Neural crest cell (in vitro differentiated cells): ENCODE measurements at places on chromosomes 7 and 10. TPM values are rescaled to one million over a fixed set of nuclear protein-coding genes. Genes with fewer than 3 reads are reported as not detected.
A peak's percentile ranks its signal among the peaks of the same experiment; 100 is the strongest.

The FANK1 gene
- 2.4 and 5.0 TPM in 2 replicates for total RNA-seq

The EVX1 gene
- 0.79 and 0.80 TPM in 2 replicates for total RNA-seq

The BET1 gene
- total RNA-seq = 17.5 and 18.8 TPM in 2 replicates

The C1GALT1 gene
- 15.0 and 15.6 TPM in 2 replicates for total RNA-seq

The SLC26A5 gene
- total RNA-seq = not detected in 2 replicates

The EGR2 gene
- total RNA-seq = 14.2 and 14.4 TPM in 2 replicates

The VIPR2 gene
- total RNA-seq = 0.09 and 0.16 TPM in 2 replicates

The AZGP1 gene
- total RNA-seq = 0.52 TPM in 1 of 2 replicates, not detected in the other

The GNAT3 gene
- total RNA-seq = not detected in 2 replicates

The GIMAP1 gene
- total RNA-seq = not detected in 2 replicates

GRCh38 chr10:110916554-110917346, 2.2 kb downstream of the BBIP1 start:
- no peak overlapping the region for H3K27ac ChIP-seq
- H3K4me1 ChIP-seq = peaks cover 29% of the 10 kb centered on the region
- no peaks in the 10 kb centered on the region for H3K27me3 ChIP-seq
- DNase-seq = no peak
- peak overlapping the region; percentile 100 for H3K4me3 ChIP-seq

DNA sequence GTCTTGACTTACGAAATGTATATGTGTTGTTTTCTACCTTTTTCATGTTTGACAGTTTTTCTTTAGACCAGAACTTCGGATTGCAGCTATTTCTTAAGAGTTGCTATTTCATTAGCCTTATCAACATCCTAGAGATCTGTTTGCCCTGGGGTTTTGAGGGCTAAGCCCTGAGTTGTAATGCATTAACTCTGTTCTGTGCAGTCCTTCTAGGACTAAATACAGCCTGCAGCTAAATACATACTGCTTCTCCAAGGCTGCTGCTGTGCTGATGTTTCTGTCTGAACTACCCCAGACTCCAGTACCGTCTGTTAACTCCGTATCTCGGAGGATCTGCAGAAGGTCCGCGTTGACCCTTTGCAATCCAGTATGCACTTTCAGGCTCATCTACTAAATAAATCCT, 26.5 kb downstream of the KIAA1217 start:
- H3K36me3 ChIP-seq = no peaks in the 10 kb centered on the region
- no peak for DNase-seq

DNA sequence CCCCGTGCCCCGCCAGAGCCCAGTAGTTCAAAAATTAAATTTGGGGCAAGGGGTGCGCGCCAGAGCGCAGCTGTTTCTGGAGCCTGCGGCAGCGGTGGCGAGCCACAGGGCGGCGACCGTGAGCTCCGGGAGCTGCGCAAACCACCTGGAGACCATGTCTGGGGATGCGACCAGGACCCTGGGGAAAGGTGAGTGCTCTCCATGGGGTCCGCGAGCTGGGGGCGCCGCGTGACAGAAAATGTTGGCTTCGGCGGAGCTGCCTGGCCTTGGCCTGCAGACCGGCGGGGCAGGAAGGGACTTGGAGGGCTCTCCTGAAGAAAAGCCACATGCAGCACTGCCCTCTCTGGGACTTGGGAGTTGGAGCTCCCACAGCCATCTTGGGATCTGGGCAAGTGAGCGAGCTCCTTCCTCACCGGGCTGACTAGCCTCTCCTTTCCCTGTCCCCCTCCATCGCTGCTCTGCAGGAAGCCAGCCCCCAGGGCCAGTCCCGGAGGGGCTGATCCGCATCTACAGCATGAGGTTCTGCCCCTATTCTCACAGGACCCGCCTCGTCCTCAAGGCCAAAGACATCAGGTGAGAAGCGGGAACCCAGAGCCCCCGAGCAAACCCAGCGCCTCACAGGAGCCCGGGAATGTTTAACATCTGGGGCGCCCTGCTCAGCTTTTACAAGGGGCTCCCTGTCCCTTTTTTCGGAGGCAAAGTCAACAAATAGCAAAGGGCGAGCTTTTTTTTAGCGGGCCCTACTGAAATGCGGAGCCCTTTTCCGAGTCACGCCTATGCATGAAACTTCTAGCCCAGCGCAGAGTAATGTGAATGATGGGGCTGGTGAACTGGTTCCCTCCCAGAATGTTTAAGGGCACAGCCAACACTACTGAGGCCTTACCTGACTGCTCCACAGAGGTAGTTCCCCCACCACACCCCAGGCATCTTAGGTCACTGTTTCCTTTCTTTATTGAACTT, 6.1 kb downstream of the GSTO2 start:
- H3K4me3 ChIP-seq = no peak overlapping the region
- H3K36me3 ChIP-seq = no peaks in the 10 kb centered on the region
- H3K27me3 ChIP-seq = peaks cover 49% of the 10 kb centered on the region

- no peak overlapping the region for H3K27ac ChIP-seq
- H3K4me1 ChIP-seq = no peaks in the 10 kb centered on the region
- H3K36me3 ChIP-seq = no peaks in the 10 kb centered on the region
- H3K4me3 ChIP-seq = no peak overlapping the region
Observed at GRCh38 chr7:28815369-28815927, 142.7 kb downstream of the TRIL start.

DNA sequence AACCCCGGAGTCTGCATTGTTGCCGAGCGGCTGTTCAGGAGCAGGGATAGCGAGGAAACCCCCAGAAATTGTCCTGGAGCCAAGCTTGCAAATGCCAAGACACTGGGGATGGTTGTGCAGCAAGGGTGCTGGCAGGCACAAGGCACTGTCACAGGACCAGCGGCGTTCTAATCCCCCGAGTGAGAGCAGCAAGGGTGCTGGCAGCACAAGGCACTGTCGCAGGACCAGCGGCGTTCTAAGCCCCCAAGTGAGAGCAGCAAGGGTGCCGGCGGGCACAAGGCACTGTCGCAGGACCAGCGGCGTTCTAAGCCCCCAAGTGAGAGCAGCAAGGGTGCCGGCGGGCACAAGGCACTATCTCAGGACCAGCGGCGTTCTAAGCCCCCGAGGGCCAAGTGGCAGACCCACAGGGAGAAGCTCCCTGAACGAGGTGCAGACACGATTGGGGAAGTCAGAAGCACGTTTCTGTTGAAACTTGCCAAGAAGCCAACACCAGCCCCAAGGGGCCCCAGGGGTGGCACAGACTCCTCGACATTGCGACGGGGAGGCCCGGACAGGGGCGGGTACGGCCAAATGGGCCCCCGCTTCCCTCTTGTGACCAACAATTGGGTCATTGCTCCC, 40.4 kb upstream of the INPP5A start:
- no peaks in the 10 kb centered on the region for H3K27me3 ChIP-seq
- DNase-seq = no peak
- H3K36me3 ChIP-seq = no peaks in the 10 kb centered on the region
- H3K4me1 ChIP-seq = peaks cover 26% of the 10 kb centered on the region

DNA sequence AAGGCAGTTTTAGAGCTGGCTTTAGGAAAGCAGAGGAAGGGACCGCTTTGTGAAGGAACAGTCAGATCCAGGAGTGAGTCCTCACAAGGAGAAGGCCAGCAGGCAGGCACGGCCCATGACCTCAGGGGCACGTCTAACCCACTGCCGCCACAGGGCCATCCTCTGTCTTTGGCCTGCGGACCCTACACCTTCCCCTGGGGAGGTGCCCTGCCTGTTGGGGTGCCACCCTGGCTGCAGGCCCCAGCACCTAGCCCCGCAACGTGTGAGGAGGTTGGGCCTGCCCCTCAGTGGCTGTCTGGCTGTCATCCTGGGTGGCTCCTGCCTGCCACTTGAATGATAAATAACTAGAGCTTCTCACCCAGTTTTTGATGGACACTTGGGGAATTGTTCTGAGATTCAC, 31.0 kb upstream of the TRIM8 start:
- H3K4me1 ChIP-seq = peaks cover 23% of the 10 kb centered on the region
- no peaks in the 10 kb centered on the region for H3K27me3 ChIP-seq
- no peak for DNase-seq
- H3K27ac ChIP-seq = peak overlapping the region; percentile 97

- H3K36me3 ChIP-seq = no peaks in the 10 kb centered on the region
- H3K4me1 ChIP-seq = peaks cover 20% of the 10 kb centered on the region
- no peak for DNase-seq
- H3K4me3 ChIP-seq = peak overlapping the region; percentile 45
- peak overlapping the region; percentile 94 for H3K27ac ChIP-seq
- H3K27me3 ChIP-seq = no peaks in the 10 kb centered on the region
Observed at GRCh38 chr7:136509466-136509865, 359.0 kb upstream of the CHRM2 start.

GRCh38 chr7:116037401-116037800, 6.8 kb upstream of the TFEC start:
- H3K27ac ChIP-seq = no peak overlapping the region
- H3K4me3 ChIP-seq = no peak overlapping the region
- H3K27me3 ChIP-seq = no peaks in the 10 kb centered on the region
- DNase-seq = no peak
- no peaks in the 10 kb centered on the region for H3K36me3 ChIP-seq

DNA sequence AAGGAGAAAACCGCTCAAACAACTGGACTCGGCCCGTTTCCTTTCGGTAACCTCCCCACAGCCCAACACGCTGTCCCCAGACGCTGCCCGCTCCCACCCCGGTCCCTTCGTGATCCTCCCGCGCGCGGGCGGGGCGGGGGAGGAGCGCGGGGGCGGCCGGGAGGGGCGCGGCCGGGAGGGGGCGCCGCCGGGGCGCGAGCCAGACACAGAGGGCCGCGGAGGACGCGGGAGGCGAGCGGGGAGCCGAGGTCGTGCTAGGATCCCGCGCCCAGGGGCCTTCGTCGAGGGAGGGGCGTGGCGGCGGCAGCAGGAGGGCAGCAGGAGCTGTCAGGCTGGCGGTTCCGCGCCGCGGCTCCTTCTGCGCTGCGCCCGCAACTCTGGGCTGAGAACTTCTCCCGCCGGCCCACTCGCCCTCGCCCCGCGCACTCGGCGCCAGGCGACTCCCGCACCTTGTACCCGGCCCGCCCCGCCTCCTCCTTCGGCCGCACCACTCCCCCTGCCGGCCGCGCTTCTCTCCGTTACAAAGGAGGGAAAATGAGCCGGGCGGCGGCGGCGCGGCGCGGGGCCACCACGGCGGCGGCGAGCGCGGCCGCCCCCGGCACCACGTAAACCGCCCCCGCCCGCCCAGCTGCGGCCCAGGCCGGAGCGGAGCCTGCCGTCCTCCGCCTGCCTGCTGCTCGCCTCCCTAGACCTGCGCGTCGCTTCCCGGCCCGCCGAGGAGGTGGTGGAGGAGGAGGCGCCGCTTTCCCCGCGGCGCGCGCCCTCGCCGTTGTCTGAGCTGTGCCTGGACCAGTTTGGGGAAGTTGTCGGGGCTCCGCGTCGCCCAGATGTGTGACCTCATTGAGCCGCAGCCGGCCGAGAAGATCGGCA, at the start of gene CDK14:
Gene CDK14 (plus strand): TSS at position 521 of the 870 bp plus-strand sequence. CDS start 307 bp downstream, at position 828.
- peak within 1 kb of the TSS; percentile 94 for H3K27ac ChIP-seq
- H3K4me3 ChIP-seq = peak within 1 kb of the TSS; percentile 98
- H3K36me3 ChIP-seq = no peaks in the 10 kb centered on the region
- H3K27me3 ChIP-seq = no peaks in the 10 kb centered on the region
- DNase-seq = peak; percentile 77

- DNase-seq = no peak
- H3K27me3 ChIP-seq = no peaks in the 10 kb centered on the region
Observed at GRCh38 chr10:76982671-76983070, 654.9 kb downstream of the KCNMA1 start.

- H3K27me3 ChIP-seq = no peaks in the 10 kb centered on the region
- H3K36me3 ChIP-seq = peaks cover 7% of the 10 kb centered on the region
- H3K27ac ChIP-seq = peak overlapping the region; percentile 96
- peaks cover 62% of the 10 kb centered on the region for H3K4me1 ChIP-seq
- H3K4me3 ChIP-seq = peak overlapping the region; percentile 82
- DNase-seq = peak; percentile 16
Observed at GRCh38 chr10:22615819-22616499, 98.4 kb downstream of the PIP4K2A start.

DNA sequence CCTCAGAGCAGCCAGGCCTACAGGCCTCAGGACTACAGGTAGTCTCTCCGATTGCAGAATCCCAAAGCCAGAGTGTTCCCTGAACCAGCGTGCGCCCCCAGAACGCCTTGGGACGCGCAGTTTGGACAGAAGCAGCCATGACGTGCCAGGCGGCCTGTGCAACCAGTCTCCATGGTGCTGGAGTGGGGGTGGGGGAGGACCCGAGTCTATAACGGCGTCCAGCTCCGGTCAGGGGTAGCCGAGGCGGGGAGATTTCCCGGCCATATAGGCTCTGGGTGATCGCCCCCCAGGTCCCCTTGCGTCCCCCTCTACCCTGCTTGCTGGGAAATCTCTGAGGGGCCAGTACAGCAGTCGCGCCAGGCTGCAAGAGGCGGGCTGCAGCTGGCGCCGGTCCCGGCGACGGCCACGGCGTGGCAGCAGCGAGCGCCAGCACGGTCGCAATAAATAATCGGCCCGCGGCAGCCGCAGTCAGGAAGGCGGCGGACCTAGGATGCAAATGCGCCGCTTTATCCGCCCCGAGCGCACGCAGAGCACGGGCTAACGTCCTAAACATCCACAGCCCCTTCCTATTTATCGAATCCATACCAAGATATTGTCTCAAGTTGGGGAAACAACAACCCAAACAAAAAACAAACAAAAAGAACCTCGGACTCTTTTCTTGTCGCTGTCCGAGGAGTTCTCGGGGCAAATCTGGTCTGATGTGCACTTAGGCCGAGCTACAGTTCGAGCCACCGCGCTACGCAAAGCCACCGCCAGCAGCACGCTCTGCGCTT, 1.6 kb downstream of the HOXA3 start:
- H3K4me1 ChIP-seq = peaks cover 26% of the 10 kb centered on the region

DNA sequence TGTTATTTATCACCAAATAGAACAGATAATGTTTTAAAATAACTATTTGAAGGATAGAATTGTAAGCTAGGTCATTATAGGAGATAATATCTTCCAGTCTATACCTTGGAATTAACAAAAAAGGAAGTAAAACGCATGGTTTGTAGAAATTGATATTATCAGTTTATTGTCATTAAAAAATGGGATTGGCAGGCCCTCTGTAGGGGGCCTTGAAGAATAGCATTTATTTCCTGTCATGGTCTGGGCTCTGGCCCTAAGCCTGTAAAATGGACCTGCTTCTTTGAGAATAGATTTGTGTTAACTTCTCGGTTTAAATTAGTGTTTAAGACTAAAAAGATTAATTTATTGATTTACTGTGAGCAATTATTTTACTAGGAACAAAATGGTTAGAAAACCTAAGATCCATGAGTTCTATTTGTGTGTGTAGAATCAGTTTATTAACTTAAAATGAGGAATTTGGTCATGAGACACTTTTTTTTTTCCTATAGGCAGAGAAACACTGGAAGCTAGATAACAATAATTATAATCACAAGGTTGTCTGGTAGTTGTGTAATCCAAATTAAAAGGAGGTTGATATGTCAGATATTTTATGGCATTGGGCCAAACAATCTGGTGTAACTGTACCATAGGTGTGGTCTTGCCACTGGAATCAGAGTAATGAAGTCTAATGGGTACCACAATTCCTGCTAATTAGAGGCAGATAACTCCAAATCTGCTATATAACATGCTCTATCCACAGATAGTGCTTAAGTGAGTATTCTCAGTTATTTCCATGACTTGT, 197.4 kb upstream of the FOXP2 start:
- H3K36me3 ChIP-seq = no peaks in the 10 kb centered on the region
- H3K4me1 ChIP-seq = no peaks in the 10 kb centered on the region
- no peak overlapping the region for H3K27ac ChIP-seq

- peaks cover 11% of the 10 kb centered on the region for H3K4me1 ChIP-seq
- H3K27me3 ChIP-seq = peaks cover 3% of the 10 kb centered on the region
- H3K36me3 ChIP-seq = no peaks in the 10 kb centered on the region
- no peak overlapping the region for H3K4me3 ChIP-seq
- no peak for DNase-seq
Observed at GRCh38 chr7:25982684-25983083, 169.3 kb upstream of the NFE2L3 start.
